ENCODE measurements at places on chromosomes 6 and 20.
A peak's percentile ranks its signal among the peaks of the same experiment; 100 is the strongest.

DNA sequence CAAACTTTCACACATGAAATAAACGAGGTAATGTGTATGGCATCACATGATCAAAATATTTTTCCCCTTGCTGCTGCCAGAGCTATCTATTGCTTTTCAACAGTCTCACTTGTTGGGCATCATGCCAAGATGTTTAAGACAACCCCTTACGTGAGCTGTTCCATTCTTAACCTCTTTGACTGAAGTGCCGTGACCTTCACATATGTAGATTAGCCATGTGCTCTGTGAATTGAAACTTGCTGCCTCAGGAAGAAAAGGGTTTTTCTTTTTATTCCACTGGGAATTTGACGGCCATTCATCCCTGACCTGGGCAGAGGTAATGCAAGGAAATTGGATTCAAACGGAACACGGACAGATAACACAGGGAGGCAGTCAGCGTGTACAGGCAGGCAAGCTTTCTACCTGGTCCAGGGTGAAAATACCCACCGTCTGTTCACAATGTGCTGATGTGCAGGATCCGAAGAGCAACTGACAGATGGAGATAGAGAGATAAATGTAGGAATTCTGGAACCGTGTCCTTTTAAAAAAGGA lies 14.2 kb downstream of the ARID1B start:
- peaks cover 50% of the 10 kb centered on the region for H3K4me1 ChIP-seq
- peak overlapping the region; percentile 23 for H3K27ac ChIP-seq
- peak; percentile 72 for DNase-seq
- H3K27me3 ChIP-seq = no peaks in the 10 kb centered on the region
- H3K36me3 ChIP-seq = no peaks in the 10 kb centered on the region

DNA sequence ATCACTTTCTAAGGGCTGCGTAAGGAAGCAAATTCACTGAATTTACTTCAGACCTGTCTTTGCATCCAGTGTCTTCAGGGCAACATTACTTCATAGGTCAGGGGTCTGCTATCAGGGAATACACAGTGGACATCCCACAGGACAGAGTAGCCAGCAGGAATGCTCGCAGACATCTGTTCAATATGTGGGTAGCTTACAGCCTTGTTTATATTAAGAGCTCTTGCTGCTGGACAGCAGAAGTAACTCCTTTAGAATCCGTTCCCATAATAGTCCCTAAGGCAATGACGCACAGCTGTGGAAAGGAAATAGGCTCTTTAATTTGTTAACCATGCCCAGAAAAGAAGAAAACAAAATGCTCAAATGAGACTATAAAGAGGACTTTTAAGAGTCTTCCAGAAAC lies 198.7 kb downstream of the MOXD1 start:
- H3K4me3 ChIP-seq = no peak overlapping the region
- no peaks in the 10 kb centered on the region for H3K4me1 ChIP-seq
- DNase-seq = no peak
- no peaks in the 10 kb centered on the region for H3K36me3 ChIP-seq
- H3K27me3 ChIP-seq = no peaks in the 10 kb centered on the region

DNA sequence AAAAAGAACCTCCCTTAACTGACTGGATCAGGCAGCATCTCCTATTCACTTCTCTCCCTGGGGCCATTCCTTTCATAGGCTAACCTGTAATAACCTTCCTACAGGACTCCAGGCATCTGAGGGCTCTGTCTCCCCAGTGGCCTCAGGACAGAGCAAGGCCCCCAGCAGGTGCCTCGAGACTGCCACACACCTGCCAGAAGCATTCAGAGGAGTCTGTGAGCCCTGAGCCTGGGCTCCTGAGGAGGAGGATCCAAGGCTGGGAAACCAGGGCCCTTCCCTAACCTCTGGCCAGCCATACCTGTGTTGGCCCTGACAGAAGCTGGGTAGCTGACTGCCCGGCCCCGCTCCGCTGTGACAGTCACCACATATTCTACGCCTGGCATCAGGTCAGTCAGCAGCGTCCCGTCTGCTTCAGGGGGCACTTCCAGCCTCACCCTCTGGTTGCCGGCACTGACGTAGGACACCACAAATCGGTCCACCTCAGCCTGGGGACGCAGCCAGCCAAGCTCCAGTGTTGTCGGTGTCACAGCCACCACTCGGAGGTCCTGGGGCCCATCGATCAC lies 20.6 kb downstream of the TNXB start:
- H3K27ac ChIP-seq = no peak overlapping the region
- peaks cover 2% of the 10 kb centered on the region for H3K27me3 ChIP-seq
- H3K4me3 ChIP-seq = no peak overlapping the region
- no peak for DNase-seq

- H3K27ac ChIP-seq = no peak overlapping the region
- no peaks in the 10 kb centered on the region for H3K36me3 ChIP-seq
- H3K4me1 ChIP-seq = no peaks in the 10 kb centered on the region
- no peak for DNase-seq
- no peak overlapping the region for H3K4me3 ChIP-seq
- H3K27me3 ChIP-seq = no peaks in the 10 kb centered on the region
These were observed 12.1 kb downstream of the SALL4 start for GRCh38 chr20:51790256-51790655.

DNA sequence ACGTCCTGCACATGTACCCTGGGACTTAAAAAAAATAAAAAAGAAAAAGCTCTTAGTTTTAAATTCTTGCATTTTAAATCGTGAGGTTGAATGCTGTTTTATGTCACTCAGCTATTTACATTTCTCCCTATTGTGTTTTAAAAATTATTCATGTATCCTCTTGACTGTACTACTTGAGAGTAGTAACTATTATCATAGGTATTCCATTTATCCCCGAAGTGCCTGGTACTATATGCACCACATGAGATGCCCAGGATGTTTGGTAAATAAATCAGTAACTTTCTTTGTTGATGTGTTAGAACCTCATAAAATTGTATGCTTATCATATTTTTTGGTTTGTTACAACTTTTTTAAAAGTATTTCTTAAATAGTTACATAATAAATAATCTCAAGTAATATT lies 18.4 kb downstream of the MAP3K4 start:
- no peak overlapping the region for H3K4me3 ChIP-seq
- H3K36me3 ChIP-seq = no peaks in the 10 kb centered on the region
- H3K27ac ChIP-seq = no peak overlapping the region
- H3K4me1 ChIP-seq = no peaks in the 10 kb centered on the region

DNA sequence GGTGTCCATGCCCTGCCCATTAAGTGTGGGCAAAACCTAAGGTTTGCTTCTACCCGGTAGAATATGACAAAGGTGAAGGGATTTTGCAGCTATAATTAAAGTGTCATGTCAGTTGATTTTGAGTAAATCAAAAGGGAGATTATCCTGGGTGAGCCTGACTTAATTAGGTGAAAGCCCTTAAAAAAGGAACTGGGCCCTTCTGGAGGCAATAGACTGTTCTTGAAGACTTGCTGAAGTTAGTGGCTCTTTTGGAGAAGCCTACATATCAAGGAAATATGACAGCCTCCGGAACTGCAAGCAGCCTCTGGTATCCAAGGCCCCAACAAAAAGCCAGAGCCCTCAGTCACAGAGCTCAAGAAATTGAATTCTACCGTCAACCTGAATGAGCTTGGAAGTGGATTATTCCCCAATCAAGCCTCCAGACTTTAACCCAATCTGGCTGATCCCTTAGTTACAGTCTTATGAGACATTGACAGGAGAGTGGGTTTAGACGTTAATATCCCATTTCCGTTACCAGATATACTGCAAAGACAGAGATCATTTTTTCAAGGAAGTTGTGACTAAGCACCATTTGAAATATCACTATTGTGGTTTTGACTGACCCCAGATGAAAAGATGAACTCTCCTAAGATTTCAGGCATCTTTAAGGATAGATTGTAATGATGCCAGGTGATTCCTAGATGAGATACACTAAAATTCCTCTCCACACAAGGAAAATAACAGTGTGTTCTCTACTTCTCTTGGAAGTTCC lies 303.4 kb downstream of the PLCB1 start:
- H3K27ac ChIP-seq = no peak overlapping the region
- DNase-seq = no peak
- H3K4me1 ChIP-seq = no peaks in the 10 kb centered on the region
- H3K36me3 ChIP-seq = no peaks in the 10 kb centered on the region
- no peaks in the 10 kb centered on the region for H3K27me3 ChIP-seq
- no peak overlapping the region for H3K4me3 ChIP-seq

GRCh38 chr6:32968867-32969684 lies 682 bp downstream of the BRD2 start:
- peaks cover 13% of the 10 kb centered on the region for H3K36me3 ChIP-seq
- no peaks in the 10 kb centered on the region for H3K27me3 ChIP-seq
- DNase-seq = no peak
- peak overlapping the region; percentile 100 for H3K27ac ChIP-seq
- peak overlapping the region; percentile 90 for H3K4me3 ChIP-seq
- peaks cover 8% of the 10 kb centered on the region for H3K4me1 ChIP-seq

- no peaks in the 10 kb centered on the region for H3K4me1 ChIP-seq
- no peak overlapping the region for H3K27ac ChIP-seq
- no peaks in the 10 kb centered on the region for H3K27me3 ChIP-seq
- H3K36me3 ChIP-seq = no peaks in the 10 kb centered on the region
These were observed 172.8 kb downstream of the CDH4 start for GRCh38 chr20:61424628-61425420.

GRCh38 chr6:170221052-170221752 lies 69.7 kb downstream of the DLL1 start:
- no peaks in the 10 kb centered on the region for H3K27me3 ChIP-seq
- no peaks in the 10 kb centered on the region for H3K36me3 ChIP-seq
- H3K27ac ChIP-seq = no peak overlapping the region
- no peak overlapping the region for H3K4me3 ChIP-seq
- DNase-seq = no peak
- no peaks in the 10 kb centered on the region for H3K4me1 ChIP-seq

DNA sequence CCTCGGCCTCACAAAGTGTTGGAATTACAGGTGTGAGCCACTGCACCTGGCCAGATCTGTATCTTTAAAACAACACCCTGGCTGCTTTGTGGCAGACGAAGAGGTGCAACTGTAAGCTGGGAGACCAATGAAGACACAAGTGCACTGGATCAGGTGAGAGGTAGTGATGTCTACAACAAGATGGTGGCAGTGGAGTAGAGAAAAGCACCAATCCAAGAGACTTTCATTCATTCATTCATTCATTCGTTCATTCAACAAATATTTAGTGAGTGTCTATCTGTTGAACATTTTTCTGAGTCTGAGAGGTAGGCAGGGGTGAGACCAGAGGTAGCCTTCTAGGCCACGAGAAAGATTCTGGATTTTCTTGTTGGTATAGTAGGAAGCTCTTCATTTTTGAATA lies 36.9 kb upstream of the TTPAL start:
- no peaks in the 10 kb centered on the region for H3K36me3 ChIP-seq
- no peaks in the 10 kb centered on the region for H3K27me3 ChIP-seq
- no peak for DNase-seq
- no peak overlapping the region for H3K27ac ChIP-seq
- H3K4me3 ChIP-seq = no peak overlapping the region

DNA sequence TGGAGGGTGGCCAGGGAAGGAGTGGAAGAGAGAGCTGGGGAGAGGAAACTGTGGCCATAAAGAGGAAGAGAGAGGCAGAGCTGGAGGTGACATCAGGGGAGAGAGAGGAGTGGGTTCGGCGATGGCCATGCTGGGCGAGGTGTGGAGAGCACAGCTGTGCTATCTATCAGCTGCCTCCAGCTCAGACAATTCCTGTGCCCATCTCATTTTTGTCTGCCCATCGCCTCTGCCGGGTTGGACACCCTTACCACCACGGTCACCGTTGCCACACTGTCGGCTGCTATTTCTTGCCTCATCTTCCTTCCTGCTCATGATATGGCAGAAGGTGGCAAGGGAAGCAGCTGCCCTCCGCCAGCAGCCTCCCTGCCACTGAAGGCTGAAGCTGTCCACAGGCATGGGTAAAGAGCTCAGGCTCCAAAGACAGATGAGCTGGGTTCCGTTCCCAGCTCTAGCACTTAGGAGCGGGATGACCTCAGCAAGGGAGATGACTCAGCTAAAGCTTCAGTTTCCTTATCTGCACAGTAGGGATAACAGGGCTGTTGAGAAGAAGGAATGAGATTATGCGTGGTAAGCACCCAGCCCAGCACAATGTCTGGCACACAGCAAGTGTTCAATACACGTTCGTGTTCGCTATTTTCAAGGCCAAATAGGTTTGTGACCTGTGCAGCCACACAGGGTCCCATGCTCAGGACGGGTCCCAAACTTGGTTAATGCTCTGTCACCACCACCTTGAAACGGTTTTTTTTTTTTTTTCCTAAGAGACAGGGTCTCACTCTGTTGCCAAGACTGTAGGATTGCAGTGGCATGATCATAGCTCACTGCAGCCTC lies 21.9 kb upstream of the TAF8 start:
- H3K36me3 ChIP-seq = no peaks in the 10 kb centered on the region
- H3K4me3 ChIP-seq = no peak overlapping the region
- no peaks in the 10 kb centered on the region for H3K27me3 ChIP-seq
- peak overlapping the region; percentile 13 for H3K27ac ChIP-seq
- H3K4me1 ChIP-seq = peaks cover 50% of the 10 kb centered on the region

DNA sequence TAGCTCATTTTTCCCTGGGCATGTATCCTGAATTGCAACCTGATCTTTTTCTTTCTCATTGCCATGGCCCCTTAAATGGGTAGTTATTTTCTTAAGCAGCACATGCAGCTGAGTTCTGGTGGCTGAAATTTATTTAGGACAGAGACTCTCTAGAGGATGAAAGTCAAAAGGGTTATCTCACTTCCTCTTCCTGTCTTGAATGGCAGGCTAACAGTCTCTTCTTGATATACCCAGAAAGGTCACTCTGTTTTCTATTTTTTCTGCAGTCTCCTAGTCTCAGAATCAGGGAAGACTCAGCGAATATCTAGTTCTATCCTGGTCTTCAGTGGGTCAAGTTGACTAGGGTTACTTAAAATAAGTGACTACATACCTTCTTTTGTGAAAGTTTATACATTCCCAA lies 243.3 kb downstream of the EPHA7 start:
- H3K4me3 ChIP-seq = no peak overlapping the region
- DNase-seq = peak; percentile 19
- H3K27me3 ChIP-seq = no peaks in the 10 kb centered on the region

DNA sequence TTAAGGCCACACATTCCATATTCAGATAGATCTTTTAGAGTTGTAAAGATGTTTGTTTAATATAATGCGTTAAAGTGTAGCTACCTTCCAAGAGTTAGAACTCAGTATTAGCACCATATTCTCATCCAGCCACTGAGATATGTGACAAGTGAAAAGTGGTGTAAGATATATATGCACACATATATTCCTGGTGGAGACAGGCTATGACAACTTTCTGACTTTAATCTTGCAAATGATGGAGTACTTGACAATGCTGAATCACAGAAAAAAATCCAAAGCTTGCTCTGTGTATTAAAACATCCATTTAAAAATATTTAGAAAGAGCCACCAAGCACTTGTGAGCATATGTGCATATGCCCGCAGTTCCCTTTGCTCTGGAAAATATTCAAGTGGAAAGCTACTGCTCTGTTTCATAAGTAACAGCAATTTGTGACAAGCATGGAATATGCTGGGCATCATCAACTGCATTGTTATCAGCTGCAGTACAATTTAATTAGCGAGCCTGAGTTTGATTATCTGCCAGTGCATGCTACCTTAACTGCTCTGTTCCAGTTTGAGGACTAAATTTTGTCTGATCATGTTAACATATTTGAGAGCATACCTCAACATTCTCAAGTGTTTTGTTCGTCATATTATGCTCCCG lies 64.8 kb downstream of the VIP start:
- no peaks in the 10 kb centered on the region for H3K27me3 ChIP-seq
- H3K4me3 ChIP-seq = no peak overlapping the region
- DNase-seq = no peak
- no peak overlapping the region for H3K27ac ChIP-seq

GRCh38 chr6:28757429-28758045 lies 166.2 kb downstream of the TRIM27 start:
- H3K4me1 ChIP-seq = no peaks in the 10 kb centered on the region
- H3K36me3 ChIP-seq = no peaks in the 10 kb centered on the region
- H3K27ac ChIP-seq = no peak overlapping the region
- H3K27me3 ChIP-seq = no peaks in the 10 kb centered on the region
- no peak for DNase-seq
- no peak overlapping the region for H3K4me3 ChIP-seq

- no peak overlapping the region for H3K4me3 ChIP-seq
- H3K27me3 ChIP-seq = no peaks in the 10 kb centered on the region
- DNase-seq = no peak
- H3K36me3 ChIP-seq = no peaks in the 10 kb centered on the region
These were observed 86.7 kb downstream of the TASP1 start for GRCh38 chr20:13552061-13552460.
